ENCODE measurements at places on chromosomes 7 and 10.

- DNase-seq: no peak
Observed at GRCh38 chr10:60389413-60390025, at the start of gene ANK3. Gene ANK3, minus strand, starts transcription at chr10:60389875. Its CDS starts 337 bp downstream, at chr10:60389538.

- DNase-seq: no peak
Observed at GRCh38 chr10:25049966-25050365, 33.6 kb downstream of the THNSL1 start.

DNA sequence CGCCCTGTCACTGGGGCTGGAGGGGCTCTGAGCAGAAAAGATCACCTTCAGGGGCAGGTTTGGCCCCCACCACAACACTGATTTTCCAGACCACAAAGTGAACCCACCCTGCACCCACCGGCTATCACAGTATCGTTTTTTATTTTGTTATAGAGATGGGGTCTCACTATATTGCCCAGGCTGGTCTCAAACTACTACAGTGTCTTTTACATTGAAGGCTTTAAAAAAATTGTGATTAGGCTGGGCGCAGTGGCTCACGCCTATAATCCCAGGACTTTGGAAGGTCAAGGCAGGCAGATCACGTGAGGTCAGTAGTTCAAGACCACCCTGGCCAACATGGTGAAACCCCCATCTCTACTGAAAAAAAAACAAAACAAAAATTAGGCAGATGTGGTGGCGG, 125.1 kb downstream of the COL26A1 start:
- no peak for DNase-seq

DNA sequence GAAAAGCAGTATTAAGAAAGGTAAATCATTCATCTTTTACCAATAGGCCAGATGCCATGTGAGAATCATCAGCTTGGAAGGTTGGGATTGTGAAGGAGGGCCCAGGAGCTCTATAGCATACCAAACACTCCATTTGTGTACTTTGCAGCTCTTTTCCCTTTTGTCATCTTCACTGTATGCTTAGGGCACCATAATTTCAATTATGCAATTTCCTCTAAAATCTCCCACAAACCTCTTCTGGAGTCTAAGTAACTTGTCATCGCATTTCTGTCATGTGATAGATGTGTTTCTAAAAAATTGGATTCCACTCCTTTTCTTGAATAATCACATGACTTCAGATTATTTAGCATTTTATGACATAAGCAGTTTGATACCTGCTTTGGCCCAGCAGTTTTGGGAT, 17.9 kb downstream of the RPP30 start:
- no peak for DNase-seq

DNA sequence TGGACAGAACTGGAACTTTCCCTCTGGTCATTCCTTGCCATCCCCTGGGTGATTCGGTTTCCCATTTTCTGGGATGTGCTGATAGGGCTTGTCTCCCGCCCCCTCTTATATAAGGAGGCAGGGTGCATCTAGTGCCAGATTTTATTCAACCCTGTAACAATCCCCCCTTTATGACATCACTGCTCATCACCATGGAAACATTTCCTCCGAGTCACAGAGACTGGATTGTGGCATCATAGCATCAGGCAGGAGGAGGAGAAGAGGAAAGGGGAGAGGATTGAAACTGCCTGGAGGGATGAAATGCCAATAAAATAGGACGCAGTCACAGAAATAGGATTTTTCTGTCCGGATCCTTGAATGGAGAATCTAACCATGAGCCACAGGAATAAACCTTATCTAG, 25.0 kb downstream of the SORCS3 start:
- DNase-seq: no peak

- no peak for DNase-seq
Observed at GRCh38 chr10:77036993-77037734, 600.4 kb downstream of the KCNMA1 start.
